ENCODE measurements at places on chromosomes 11 and 22. TPM values are rescaled to one million over a fixed set of nuclear protein-coding genes. Genes with fewer than 3 reads are reported as not detected.
A peak's percentile ranks its signal among the peaks of the same experiment; 100 is the strongest.

The PNPLA5 gene
- not detected for total RNA-seq

DNA sequence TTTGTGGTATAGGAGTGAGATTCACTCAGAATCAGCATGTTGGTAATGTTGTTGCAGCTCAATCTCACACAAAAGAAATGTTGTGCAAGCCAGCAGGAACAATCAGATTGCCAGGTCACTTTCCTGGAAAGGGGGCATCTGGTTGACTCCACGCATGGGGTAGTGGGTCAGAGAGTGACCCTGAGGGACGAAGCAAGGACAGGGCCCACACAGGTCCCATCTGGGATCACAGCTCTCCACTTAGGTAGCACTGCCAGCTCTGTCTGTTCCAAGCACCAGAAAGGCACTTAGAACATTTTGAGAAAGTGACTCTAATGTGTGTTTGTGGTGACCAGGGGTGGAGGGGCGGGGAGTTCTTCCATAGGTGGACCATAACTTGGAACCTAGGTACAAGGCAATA is 109.5 kb downstream of the RASSF10 start:
- no peak overlapping the region for H3K27ac ChIP-seq
- no peak for DNase-seq
- H3K4me3 ChIP-seq, result no peak overlapping the region
- H3K4me1 ChIP-seq, result no peaks in the 10 kb centered on the region
- no peaks in the 10 kb centered on the region for H3K27me3 ChIP-seq

The TUB gene
- 5.2 TPM for total RNA-seq

DNA sequence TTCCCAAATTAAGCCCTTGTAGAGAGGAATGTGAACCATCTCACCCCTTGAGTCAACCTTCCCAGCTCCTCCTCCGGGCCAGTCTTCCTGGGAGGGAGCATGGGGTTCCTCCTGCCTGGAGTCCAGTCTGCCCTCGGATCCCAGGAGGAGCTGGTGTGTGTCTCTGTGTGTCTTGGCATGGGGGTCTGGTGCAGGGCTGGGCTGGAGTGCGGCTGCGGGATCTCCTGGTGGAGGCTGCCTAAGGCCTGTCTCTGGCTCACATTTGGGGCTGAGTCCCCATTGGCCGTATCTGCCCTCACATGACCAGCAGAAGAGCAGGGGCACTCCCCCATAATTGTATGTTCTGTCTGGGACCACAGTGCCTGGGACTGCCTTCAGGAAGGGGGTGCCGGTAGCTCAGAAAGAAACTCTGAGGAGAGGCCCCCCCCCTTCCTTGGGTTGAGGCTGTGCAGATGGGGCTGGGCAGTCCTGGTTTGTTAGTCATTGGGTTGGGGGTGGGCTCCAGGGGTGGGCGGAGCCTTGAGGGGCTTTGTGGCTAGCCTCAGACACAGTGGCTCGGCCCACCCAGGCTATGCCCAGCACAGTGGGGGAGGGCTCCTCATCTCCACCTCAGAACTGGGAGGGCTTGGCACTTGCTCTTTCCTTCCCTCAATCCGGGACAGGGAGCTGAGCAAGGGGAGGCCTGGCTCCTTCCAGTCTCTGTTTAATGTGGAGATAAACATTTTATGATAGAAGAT is 2.9 kb downstream of the C1QTNF5 start:
- peaks cover 60% of the 10 kb centered on the region for H3K4me1 ChIP-seq
- H3K27ac ChIP-seq, result peak overlapping the region; percentile 24
- DNase-seq, result peak; percentile 49
- peaks cover 13% of the 10 kb centered on the region for H3K36me3 ChIP-seq

The ME3 gene
- total RNA-seq, result 18.6 TPM

DNA sequence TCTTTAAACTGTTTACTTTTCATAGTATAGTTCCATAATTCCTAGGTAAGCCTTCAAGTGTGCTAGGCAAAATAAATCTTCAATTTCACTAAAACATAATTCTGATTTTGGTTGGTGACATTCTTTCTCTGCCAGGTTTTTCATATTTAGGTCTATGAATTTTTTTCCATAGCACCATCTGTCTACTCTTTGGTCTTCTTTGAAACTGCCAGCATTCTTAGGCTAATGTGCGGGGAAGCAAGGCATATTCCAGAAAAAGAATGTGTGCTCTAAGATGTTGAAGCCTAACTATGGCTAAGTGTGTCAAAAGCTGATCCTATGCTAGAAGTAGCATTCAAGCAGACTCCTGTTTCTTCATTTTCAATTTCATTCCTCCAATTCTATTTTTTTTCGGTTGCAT is 213.9 kb upstream of the C11orf87 start:
- no peak overlapping the region for H3K4me3 ChIP-seq
- DNase-seq, result no peak
- no peaks in the 10 kb centered on the region for H3K27me3 ChIP-seq
- no peak overlapping the region for H3K27ac ChIP-seq

The C22orf42 gene
- not detected for total RNA-seq

GRCh38 chr11:16347928-16348685 is 8.2 kb downstream of the SOX6 start:
- H3K36me3 ChIP-seq, result no peaks in the 10 kb centered on the region
- no peaks in the 10 kb centered on the region for H3K27me3 ChIP-seq

- H3K4me1 ChIP-seq, result peaks cover 23% of the 10 kb centered on the region
- H3K4me3 ChIP-seq, result no peak overlapping the region
Observed at GRCh38 chr11:118171269-118172062, 5.0 kb downstream of the SCN2B start.

The LRRN4CL gene
- 3.4 TPM for total RNA-seq

The KRTAP5-9 gene
- not detected for total RNA-seq

DNA sequence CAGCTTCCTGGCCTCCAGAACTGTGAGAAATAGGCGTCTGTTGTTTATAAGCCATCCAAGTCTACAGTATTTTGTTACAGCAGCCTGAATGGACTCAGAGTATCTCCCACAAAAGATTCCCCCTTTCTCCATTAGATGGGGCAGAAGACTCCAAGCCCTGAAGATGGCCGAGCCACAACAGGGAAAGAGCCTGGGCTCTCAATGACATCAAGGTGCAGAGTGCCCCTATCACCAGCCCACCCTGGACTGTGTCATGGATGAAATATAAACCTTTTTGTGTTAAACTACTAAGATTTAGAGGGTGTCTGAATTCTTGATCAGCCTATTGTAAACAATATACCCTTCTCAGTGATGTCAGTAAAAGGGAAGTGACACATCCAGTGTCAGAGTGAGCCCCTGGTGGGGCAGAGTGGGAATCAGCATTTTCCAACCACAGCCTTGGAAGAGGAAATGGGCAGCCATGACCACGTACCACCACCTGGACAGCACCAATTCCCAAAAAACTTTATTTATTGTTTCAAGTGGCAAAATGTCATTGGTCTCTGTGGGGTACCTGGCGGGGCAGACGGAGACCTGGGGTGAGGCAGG is 25.5 kb downstream of the TNKS1BP1 start:
- no peak for DNase-seq
- no peak overlapping the region for H3K4me3 ChIP-seq
- no peak overlapping the region for H3K27ac ChIP-seq

GRCh38 chr22:50271519-50271970 is 1.4 kb upstream of the MAPK11 start:
- H3K4me3 ChIP-seq, result peak overlapping the region; percentile 62
- peaks cover 16% of the 10 kb centered on the region for H3K36me3 ChIP-seq
- no peak for DNase-seq
- peaks cover 3% of the 10 kb centered on the region for H3K27me3 ChIP-seq

- H3K4me1 ChIP-seq, result no peaks in the 10 kb centered on the region
- H3K27ac ChIP-seq, result no peak overlapping the region
- H3K4me3 ChIP-seq, result no peak overlapping the region
- H3K36me3 ChIP-seq, result no peaks in the 10 kb centered on the region
- DNase-seq, result no peak
Observed at GRCh38 chr11:135043434-135043833, 631.4 kb upstream of the B3GAT1 start.

DNA sequence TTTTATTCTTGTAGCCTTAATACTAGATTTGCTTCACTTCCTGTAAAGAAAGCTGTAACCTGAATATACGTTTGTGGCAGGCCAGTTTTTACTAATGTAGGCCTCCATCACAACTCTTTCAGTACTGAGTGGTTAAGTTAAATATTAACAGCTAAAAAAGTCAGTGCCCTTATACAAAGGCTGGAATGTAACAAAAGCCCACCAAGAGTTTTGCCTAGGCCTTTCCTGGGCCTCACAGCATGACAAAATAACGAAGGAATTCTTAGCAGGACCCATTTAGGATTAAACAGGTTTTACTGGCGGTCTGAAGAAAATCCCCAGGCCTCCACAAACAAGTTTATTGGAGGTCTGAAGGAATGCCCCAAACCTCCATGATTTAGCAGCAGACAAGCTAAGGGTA is 43.7 kb downstream of the PIWIL3 start:
- H3K36me3 ChIP-seq, result no peaks in the 10 kb centered on the region
- H3K27me3 ChIP-seq, result peaks cover 4% of the 10 kb centered on the region
- no peak for DNase-seq
- no peak overlapping the region for H3K4me3 ChIP-seq
- peaks cover 12% of the 10 kb centered on the region for H3K4me1 ChIP-seq

DNA sequence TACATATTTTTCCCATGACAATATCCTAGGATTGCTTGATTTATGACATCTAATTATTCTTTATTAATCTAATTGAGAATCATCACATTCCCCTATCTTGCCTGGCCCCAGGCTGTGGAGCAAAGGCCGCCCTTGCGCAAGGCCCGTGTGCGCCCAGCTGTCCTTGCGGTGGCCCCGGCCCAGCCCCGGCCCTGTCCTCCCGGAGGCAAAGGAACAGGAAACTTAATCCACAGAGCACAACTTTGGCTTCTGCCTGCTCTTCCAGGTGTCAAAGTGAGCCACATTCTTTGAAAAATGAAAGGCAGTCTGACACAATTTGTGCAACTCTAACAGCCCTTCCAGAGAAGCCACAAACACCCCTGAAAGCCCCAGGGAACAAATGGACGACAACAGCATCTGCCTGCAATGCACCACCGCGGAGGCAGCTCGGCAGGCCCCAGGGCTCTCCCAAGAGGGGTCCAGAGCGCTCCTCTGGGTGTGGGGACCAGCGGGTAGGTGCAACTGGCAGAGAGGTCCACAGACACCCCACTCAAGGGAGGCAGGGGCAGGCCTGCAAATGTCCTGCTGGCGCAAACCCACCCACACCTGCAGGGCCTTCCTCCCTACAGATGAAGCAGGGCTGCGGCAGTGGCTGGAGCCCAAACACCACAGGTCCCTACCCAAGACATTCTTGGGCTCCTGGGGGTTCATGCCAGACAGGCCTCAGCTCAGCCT is 30.3 kb downstream of the GNB1L start:
- no peak overlapping the region for H3K27ac ChIP-seq
- no peak overlapping the region for H3K4me3 ChIP-seq
- H3K36me3 ChIP-seq, result no peaks in the 10 kb centered on the region
- no peaks in the 10 kb centered on the region for H3K27me3 ChIP-seq
- peak; percentile 52 for DNase-seq
- H3K4me1 ChIP-seq, result peaks cover 11% of the 10 kb centered on the region

DNA sequence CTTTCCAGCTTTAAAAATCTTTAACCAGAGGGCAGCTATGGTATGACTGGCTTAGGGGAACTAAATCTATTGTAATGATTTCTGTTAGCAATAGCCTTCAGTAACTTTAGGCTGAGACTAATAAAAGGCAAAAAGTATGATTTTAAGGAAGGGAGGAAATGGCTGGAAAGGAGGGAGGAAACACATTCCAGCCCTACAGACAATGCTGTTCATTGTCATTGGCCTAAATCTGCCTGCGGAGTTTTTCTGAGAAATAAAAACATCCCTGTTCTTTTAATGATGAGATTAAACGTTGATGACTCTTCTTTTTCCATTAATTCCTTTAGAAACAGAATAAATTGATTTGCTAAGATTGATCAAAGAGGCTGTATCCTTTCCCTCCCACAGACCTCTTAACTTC is 99.6 kb upstream of the GRAMD1B start:
- no peaks in the 10 kb centered on the region for H3K4me1 ChIP-seq
- DNase-seq, result no peak
- no peak overlapping the region for H3K4me3 ChIP-seq

The ASPHD2 gene
- total RNA-seq, result 1.5 TPM

The CREB3L1 gene
- 40.5 TPM for total RNA-seq

The OTOG gene
- not detected for total RNA-seq

The YAP1 gene
- 105 TPM for total RNA-seq

GRCh38 chr11:43261775-43262174 is 50.0 kb upstream of the API5 start:
- DNase-seq, result no peak
- no peaks in the 10 kb centered on the region for H3K4me1 ChIP-seq
- no peaks in the 10 kb centered on the region for H3K36me3 ChIP-seq
- H3K27me3 ChIP-seq, result no peaks in the 10 kb centered on the region
- no peak overlapping the region for H3K27ac ChIP-seq

GRCh38 chr11:7060868-7061267 is 27.9 kb upstream of the RBMXL2 start:
- no peak overlapping the region for H3K4me3 ChIP-seq
- H3K27me3 ChIP-seq, result no peaks in the 10 kb centered on the region

DNA sequence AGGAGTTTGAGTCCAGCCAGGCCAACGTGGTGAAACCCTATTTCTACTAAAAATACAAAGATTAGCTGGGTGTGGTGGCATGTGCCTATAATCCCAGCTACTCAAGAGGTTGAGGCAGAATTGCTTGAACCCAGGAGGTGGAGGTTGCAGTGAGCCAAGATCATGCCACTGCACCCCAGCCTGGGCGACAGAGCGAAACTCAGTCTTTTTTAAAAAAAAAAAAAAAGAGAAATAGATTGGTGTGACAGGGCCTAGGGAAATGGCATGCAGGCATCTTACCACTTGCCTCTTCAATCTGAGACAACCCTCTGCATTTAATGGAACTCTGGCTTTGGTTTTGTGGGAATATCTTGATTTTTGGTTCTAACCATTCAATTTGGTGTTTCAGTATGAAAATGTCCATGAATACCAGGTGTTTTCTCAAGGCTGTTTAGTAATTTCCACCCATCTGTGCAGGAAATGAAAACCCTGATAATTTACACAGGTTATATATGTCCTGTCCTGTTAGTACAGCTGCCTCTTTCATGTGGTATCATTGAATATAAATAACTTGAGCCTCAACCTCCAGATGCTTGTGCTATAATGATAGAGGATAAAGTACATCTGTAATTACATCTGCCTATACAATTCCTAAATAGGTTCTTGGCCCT is 8.4 kb downstream of the XBP1 start:
- no peak overlapping the region for H3K4me3 ChIP-seq
- H3K36me3 ChIP-seq, result peaks cover 78% of the 10 kb centered on the region
- no peak for DNase-seq
- H3K4me1 ChIP-seq, result peaks cover 34% of the 10 kb centered on the region
- H3K27ac ChIP-seq, result peak overlapping the region; percentile 13

Data from lower lobe of right lung (tissue), 2 donors.